ENCODE measurements at places on chromosomes 1 and 21.

GRCh38 chr1:239703075-239703474 is 316.7 kb downstream of the CHRM3 start:
- DNase-seq, result no peak

DNA sequence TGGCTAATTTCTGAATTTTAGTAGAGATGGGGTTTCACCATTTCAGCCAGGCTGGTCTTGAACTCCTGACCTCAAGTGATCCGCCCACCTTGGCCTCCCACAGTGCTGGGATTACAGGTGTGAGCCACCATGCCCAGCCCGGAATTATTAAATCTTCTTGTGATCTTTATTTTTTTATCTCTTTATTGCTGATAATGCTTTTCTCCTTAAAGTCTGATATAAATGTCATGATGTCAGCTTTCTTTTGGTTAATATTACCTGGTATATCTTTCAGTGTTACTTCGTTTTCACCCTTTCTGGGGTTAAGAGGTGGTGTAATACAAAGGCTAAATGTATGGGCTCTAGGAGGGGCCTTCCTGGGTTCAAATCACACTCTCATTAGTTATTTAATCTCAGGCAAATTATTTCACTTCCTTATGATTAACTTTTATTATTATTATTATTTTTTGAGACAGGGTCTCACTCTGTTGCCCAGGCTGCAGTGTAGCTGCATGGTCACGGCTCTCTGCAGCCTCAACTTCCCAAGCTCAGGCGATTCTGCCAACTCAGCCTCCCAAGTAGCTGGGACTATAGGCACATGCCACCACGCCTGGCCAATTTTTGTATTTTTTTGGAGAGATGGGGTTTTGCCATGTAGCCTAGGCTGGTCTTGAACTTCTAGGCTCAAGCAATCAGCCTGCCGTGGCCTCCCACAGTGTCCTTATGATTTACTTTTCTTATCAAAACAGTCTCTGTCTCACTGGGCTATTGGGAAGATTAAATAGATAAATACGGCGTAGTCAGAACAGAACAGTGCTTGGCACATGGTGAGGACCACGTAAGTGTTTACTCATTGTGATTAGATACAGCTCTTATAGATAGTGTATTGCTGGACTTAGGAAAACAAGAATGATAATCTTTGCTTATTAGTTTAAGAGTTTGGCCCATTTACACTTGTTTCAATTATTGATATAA is 216.5 kb downstream of the URB2 start:
- no peak for DNase-seq

- DNase-seq, result no peak
These were observed 307.0 kb upstream of the PROX1 start for GRCh38 chr1:213680677-213681325.

DNA sequence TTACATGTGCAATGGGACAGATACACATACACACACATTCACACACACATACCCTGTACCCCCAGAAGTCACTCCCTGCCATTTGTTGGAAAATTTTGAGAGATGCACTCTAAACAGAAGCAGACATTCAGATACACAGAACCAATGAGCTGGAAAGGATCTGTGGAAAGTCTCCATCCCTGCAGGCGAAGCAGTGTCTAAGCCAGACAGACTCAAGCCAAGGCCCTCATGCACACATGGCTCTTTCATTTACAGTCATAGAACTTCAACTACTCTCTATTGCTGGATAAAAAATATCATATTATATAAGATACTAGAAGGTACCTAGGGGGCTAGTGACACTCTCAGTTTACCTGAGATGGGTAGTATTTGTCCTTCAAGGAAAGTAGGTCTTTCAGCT is 7.3 kb upstream of the SEC16B start:
- DNase-seq, result no peak

- DNase-seq, result no peak
These were observed 52.5 kb downstream of the NMNAT2 start for GRCh38 chr1:183365676-183366075.

DNA sequence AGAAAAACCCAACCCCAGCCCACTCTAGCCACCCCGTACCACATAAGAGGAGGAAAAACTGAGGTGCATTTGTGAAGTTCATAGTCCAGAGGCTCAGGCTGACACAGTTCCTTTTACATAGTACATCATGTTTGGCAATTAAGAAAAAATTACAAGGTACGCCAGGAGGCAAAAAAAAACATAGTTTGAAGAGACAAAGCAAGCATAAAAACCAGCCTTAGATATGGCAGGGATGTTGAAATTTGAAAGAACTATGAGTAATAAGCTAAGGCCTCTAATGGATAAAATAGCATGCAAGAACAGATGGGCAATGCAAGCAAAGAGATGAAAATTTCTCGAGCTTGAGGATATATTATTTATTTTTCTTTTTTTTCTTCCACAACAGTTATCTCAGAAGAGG is 31.9 kb downstream of the MIXL1 start:
- no peak for DNase-seq

- DNase-seq, result no peak
These were observed 4.3 kb downstream of the LHX9 start for GRCh38 chr1:197921235-197922069.

DNA sequence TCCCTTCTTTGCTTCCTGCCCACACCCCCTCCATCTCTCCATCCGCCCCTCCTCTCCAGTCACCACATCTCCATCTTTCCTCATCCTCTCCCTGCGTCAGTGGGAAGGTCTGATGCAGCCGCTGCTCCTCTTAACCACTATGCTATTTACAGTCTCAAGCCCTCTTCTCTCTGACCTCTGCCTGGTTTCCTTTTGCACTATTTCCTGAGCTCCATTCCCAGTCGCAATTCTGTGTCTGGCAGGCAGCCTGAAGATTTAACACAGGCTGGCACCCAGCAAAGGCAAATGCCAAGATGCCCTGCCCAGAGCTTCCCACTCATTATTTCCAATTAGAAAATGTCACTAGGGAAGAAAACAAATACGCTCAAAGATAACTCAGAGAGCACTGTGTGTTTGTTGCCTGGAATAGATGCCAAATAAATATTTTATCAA is 89.6 kb upstream of the LPGAT1 start:
- no peak for DNase-seq

- no peak for DNase-seq
These were observed 24.6 kb upstream of the FCRL3 start for GRCh38 chr1:157725221-157725577.

- DNase-seq, result no peak
These were observed 20.0 kb downstream of the F11R start for GRCh38 chr1:161000736-161001480.

GRCh38 chr1:91124290-91124985 is 102.6 kb upstream of the ZNF644 start:
- DNase-seq, result no peak

DNA sequence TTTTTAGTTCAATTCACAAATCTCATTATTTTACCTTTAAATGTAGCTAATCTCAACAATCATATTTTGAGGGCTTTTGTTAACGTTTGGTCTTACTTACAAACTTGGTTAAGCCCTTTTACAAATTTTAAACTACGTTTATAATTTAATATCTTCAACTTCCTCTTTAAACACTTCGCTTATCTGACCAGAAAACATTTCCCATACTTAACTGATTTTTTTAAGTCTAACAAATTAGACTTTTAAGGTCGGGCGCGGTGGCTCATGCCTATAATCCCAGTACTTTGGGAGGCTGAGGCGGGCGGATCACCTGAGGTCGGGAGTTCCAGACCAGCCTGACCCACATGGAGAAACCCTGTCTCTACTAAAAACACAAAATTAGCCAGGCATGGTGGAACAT is 300.9 kb downstream of the LMX1A start:
- DNase-seq, result no peak

DNA sequence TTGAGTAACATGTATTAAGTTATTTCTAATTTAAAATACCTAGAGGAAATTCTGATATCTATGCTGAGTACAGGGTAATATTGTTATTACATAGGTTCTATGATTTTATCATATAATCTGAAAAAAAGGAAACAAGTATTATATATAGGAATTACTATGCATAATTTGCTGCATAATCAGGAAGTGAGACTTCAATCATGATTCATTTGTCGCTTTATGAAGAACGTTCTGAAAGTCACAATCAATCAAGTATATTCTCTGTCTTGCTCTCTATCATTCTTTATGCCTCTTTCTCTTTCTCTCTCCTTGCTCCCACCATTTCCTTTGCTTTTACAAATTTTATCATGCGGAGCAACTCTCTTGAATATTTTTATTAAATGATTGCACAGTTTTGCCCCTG is 1130.3 kb downstream of the PLA2G4A start:
- DNase-seq, result no peak

DNA sequence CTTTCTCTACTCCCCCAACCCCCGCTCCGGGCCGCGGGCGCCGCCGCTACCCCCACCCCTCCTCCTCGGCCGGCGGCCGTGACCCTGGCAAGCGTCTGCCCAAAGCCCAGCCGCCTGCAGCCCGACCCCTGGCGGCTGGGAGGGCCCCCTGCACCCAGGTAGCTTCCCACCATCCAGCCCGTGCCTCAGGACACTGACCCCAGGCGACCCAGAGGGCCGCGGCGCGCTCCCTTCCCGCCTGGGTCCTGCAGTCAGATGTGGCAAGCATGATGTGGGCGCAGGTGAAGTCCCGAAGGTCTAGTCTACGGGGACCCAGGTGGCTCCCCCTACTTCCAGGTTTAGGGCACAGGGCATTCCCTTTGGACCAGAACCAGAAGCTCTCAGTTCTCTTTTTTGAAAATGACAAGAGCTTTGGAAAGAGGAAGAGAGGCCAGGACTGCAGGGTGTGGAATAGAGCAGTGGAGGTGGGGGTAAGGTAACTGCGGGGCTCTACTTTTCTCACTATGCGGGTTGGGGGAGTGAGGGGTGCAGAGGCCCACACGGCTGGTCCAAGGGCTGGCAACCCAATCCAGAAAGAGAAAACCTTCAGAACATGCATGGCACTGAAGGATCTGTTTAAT is at the start of gene DENND4B:
TSS of gene DENND4B (minus strand) at position 97 of the 620 bp plus-strand sequence. CDS start 2,344 bp downstream, outside the sequence.
- DNase-seq, result no peak

- no peak for DNase-seq
These were observed 841.6 kb upstream of the B3GALT2 start for GRCh38 chr1:194028002-194028401.

GRCh38 chr1:30666756-30667273 is 56.6 kb downstream of the MATN1 start:
- DNase-seq, result no peak

- no peak for DNase-seq
These were observed 137.3 kb downstream of the RERE start for GRCh38 chr1:8679929-8680663.

DNA sequence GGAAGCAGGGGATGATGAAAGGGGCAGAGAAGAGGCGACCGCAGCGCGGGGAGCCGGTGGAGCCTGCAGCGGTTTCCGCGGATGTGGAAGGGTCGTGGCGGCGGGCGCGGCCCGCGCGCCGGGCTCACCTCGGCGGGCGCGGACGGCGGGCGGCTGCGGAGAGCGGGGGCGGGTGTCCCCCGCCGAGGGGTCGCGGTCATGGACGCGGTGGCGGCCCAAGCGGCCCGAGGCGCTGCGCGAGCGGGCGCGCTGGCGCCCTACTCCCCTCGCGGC is 572 bp downstream of the LPGAT1 start:
- no peak for DNase-seq

DNA sequence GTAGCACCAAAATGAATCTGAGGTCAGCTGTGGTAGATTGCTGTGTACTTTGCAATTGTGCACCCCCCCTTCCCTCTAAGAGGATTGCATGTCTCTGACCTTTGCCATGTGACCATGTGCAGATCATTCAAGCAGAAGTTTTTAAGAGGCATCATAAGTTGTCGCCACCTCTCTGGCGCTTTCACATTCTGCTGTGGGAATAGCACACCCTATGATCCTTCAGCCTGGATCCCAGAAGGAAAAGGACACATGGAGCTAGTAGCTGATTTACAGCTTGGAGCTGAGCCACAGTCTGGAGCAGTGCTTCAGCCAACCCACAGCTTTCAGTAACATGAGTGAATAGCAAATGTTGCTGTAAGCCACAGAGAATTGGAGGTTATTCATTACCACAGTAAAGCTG is 158.5 kb downstream of the TSEN15 start:
- DNase-seq, result no peak

GRCh38 chr21:37896788-37897187 is 19.5 kb downstream of the KCNJ6 start:
- DNase-seq, result no peak

GRCh38 chr21:38286739-38287471 is 30.1 kb downstream of the KCNJ15 start:
- no peak for DNase-seq

- DNase-seq, result no peak
These were observed 10.4 kb downstream of the MPZ start for GRCh38 chr1:161299347-161299746.

- DNase-seq, result no peak
These were observed 111.8 kb downstream of the VPS13D start for GRCh38 chr1:12341667-12342066.

DNA sequence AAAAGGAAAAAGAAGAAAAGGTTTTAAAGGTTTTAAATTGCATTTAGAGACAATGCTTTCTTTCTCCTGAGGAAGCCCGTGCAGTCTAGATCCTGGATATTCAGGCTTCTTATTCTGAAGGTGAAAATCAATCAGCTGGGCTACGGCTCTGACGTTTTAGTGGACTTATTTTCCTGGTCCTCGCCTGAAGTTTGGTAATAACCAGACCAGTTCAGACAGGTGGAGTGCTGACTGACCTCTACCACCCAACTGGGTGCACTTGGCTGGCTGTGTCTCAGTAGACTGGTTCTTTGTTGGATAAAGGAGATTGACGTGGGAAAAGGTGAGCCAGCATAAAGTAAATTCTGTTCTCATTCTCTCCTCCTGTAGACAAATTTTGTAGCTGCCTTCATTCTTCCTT is 7.2 kb upstream of the ATP1A1 start:
- no peak for DNase-seq

- no peak for DNase-seq
These were observed 189.0 kb upstream of the ZRANB2 start for GRCh38 chr1:71269818-71270217.

- no peak for DNase-seq
These were observed 545.9 kb downstream of the PLPP3 start for GRCh38 chr1:56033321-56034037.

- no peak for DNase-seq
These were observed 144.7 kb downstream of the TGFBR3 start for GRCh38 chr1:91741301-91741700.

DNA sequence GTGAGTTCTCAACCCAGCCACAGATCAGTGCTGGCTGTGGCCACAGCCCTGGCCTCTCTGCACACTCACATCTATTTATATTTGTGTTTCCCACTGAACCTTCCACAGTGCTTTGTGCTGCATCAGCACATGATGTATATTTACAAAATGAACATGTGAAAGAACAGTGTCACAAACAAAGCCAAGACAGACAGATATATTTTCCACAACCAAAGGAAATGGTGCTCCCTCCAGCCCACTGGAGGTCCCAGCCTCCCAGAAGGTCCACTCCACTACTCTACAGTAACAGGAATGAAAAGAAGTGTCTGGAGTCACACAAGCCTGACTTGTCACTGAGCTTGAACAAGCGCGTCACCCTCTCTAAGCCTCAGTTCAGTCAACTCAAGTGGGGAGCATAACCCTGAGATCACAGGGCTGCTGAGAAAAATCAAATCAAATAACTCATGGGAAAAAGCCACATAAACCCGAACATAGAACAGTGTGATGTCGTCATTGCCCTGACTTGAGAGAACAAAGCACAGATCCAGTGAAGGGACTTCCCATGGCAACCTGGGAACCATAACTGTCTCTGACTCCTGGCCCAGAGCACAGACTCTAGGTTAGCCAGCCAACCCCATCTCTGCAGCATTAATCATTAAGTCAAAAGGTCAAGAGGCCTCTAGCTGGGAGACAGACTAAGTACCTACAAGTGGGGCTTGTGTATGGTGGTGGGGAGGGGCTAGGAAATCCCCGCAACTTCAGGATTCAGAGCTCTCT is 121.2 kb downstream of the TRABD2B start:
- DNase-seq, result no peak

GRCh38 chr1:186785503-186785902 is 43.2 kb upstream of the PLA2G4A start:
- DNase-seq, result no peak

Data from cortex of kidney (tissue), 1 donor.